ENCODE measurements at places on chromosomes 12 and 14.

DNA sequence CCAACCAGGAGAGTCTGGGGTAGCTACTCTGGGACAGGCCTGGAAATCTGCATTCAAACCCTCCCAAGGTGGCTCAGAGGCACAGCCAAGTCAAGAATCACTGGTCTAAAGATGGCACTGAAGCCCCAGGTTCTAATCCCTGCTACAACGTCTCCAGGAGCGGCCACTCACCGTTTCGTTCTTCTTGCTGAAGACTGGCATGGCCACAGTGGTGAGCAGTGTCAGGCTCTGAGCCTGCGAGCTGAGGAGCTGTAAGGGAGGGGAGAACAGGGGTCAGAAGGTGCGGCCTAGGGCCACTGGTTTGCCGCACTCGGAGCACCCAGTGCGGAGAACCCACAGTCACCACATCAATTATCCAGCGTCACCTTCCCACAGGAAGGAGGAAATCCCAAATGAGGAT, 38.8 kb downstream of the CACNA2D4 start:
- DNase-seq, result no peak

DNA sequence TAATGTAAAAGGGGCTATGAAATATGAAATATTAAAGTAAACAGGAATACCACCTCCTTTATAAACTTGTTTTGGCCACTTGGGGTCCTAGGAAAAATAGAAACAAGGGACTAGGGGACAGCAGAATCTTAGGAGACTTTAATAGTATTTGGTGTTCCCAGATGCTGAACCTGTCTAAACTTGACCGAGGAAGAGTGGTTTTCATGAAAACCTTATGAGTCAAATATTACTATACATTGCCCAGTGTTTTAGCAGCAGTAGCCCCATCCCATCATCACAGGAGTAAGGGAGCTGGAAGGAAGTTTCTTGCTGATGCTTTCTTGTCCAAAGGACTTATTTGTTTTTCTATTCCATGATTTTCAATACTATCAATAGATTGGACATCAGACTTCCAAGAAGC, 177.5 kb upstream of the CAND1 start:
- no peak for DNase-seq

- DNase-seq, result no peak
Observed at GRCh38 chr12:94046626-94047410, 101.6 kb upstream of the PLXNC1 start.

GRCh38 chr12:93571925-93572711, at the start of gene SOCS2:
Gene SOCS2, plus strand, starts transcription at chr12:93572675. Its CDS starts 223 bp downstream, at chr12:93572898.
- peak; percentile 29 for DNase-seq

DNA sequence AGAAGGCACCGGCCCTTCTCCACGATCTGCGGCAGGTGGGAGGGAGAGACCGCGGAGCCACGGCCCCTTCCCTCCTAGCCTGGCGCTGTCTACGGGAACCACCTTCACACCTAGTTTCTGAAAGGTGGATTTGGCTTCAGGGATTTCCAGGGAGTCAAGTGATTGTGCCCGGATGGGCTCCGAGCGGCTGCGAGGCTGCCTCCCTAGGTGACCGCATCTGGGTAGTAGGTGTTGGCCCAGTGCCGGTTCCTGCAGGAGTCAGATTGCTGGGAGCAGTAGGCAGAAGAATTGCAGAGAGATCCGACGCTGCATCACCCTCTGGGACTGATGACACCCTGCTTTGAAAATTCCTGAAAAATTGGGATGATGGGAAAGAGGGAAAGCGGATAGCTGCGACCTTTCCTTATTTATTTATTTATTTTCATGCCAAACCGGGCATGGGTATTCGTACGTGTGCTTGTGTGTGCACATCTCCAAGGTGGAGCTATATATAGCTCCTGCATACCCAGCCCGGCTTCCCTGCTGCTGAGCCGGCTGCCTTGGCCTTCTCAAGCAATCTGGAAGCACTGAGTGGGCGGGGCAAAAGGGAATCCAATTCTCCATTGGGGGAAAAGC, 1.1 kb downstream of the CNTN1 start:
- peak; percentile 3 for DNase-seq

DNA sequence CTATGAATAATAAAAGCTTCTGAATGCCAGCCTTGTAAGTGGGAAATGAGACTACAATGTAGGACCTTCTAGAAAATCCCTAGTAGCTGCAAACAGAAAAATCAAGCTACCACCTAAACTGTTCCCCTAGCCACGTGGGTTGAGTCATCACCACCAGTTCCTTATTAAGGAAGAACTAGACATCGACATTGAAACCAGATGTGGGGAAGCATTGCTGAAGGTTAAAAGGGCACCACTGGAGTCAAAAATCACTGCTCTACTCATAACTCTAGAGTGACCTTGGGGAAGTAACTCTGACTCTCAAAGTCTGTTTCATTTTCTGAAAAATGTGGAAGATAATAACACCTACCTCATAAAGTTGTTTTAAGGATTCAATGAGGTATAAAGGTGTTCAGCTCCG, 9.4 kb upstream of the CNIH1 start:
- no peak for DNase-seq

DNA sequence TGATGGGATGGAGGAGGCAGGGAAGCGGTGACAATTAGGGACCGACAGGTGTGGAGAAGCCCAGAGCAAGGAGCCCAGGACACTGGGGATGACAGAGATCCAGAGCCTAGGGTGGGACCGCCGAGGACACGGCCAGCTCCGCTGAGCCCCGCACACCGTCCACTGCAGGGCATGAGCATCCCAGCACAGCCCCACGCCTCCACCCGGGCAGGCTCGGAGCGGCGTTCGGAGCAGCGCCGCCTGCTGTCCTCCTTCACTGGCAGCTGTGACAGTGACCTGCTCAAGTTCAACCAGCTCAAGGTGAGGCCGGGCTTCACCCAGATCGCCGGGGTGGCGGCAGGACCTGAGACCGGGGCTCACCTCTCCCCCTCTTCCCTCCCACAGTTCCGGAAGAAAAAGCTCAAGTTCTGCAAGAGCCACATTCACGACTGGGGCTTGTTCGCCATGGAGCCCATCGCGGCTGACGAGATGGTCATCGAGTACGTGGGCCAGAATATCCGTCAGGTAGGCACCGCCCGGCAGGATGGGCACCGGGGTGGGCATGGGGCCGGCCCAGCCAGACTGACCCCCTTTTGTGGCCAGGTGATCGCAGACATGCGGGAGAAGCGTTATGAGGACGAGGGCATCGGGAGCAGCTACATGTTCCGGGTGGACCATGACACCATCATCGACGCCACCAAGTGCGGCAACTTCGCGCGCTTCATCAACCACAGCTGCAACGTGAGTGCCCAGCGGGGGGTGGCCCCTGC, 23.7 kb downstream of the SETD1B start:
- DNase-seq, result no peak

GRCh38 chr14:90442388-90442787, 45.6 kb downstream of the CALM1 start:
- no peak for DNase-seq

DNA sequence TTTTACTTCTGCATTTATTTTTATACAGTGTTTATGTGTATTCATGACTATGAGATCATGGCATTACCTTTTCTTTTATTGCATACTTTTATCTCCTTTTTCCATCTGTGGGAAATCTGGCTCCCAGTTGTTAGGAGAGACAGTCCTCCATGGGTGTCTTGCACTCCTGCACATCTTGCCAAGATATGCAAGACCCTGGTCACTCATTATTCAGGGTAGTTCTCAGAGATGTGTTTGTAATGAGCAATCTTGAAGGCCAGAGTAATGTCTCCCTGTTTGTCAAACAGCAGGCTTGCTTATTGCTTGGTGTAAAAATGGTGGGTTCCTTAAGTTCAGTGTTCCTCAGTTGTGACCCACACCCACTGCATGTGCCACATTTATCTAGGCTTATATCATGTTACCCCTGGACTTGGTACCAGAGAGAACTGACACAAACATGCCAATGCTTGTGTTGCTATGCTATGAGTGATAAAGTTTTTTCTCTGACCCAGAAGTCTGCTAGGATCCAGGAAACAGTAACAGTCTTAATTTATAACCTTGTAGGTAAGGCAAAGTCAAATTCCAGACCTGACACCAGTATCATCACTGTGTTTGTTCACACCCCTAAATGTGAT, 36.8 kb downstream of the PPHLN1 start:
- DNase-seq, result no peak

DNA sequence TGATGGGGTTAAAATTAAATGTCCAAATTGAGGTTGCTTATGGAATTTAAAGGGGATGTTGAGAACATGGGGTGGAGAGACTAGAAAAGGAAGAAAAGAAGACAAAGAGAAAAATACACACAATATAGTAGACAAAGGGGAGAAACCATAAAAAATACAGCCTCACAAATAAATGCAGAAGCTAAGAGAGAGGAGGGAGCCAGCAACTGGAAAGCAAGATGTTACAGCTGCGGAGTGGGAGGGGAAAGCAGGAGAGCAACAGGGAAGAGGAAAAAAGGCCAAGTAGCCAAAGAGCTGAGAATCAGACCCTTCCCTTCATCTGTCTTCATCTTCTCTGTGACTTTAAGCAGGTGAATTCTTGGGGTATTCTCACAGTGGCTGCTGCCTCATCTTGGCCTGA, 39.7 kb upstream of the SMUG1 start:
- no peak for DNase-seq

DNA sequence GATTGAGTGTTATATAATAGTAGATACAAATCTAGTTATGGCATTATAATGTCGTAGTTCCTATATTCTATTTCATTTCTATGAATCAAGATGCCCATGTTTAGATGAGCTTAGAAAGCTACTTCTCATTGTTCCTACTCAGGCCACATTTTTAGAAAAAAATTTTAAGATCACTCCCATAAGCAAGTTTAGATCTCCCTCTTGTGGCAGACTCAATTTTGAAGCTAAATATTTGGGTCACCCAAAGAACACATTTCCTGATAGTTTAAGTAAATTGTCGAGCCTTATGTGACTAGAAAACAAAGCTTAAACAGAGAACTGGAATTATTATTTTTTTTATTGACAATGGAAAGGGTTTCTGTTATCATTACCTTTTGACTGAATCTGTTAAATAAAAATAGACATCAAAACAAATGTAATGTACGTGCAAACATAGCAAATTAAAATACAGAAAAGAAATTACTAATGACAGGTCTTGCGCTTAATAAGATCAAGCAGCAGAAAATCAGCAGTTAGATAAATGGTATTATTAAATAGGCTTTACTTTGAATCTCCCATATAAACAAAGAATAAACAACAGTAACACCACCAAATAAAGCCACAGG, 180.2 kb downstream of the ACSS3 start:
- peak; percentile 4 for DNase-seq

DNA sequence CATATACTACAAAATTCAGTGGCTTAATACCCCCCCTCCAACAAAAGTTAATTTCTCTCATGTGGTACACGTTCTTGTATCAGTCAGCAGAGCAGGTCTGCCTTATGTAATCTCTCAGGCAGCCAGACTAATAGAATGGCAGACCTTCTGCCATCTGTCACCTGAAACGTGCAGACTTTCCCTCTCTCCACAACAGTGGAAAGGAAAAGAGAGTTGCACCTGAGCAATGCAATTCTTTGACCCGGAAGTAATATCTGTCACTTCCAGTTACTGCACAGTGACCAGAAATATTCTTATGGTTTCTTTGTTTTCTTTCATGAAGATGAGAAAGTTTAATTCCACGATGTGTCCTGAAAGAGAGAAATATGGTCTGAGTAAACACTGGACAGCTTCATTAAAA, 14.4 kb downstream of the KERA start:
- DNase-seq, result no peak

GRCh38 chr12:13595536-13596443, 385.6 kb downstream of the GRIN2B start:
- no peak for DNase-seq

DNA sequence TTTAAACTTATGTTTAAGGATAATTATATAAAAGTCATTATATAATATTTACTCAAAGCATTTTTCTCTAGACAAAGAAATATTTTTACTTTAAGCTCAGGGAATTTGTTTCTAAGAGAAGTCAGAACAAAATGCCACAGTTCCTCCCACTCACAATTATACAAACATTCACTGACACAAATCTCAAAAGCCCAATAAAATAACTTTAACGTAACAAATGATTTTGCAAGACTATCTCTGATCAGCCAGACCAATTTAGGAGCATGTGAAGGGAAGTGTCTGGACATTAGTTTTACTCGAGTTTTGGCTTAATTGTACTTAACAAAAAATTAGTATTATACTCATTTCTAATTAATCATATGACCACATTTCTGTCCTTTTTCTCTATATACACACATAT, 41.2 kb downstream of the COCH start:
- DNase-seq, result no peak

DNA sequence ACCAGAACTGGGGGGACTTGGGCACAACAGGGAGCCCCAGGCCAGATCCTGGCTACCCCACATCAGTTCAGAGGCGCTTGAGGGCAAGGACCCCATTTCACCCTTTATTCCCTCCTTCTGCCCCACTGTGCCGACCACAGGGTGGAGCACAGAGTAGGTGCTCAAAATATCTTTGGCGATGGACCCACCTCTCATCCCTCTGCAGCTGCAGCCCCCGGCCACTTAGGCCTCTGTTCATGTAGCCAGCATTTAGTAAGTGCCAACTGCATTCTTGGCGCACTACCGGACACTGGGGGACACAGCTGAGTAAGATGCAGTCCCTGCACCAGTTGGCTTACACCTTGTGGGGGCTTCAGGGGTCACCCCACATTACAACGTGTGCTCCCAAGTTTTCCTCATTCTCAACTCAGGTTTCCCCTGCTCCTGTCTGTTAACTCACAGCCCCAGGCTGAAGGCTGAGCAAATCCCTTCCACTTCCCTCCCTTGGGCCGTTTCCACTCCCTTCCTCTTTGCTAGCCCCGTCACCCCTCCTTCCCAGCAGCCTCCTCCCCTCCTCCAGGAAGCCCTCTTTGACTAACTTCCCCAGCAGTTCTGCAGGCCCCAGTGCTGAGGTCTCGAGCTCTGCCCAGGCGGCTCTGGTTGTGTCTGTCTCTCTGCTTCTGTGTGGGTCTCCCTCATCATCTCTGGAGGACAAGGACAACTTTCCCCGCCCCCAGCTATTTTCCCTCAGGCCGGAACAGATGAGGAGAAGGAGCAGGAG, 26.5 kb downstream of the KRT80 start:
- DNase-seq, result no peak

GRCh38 chr14:79466938-79467527, 744.3 kb downstream of the DIO2 start:
- DNase-seq, result no peak

DNA sequence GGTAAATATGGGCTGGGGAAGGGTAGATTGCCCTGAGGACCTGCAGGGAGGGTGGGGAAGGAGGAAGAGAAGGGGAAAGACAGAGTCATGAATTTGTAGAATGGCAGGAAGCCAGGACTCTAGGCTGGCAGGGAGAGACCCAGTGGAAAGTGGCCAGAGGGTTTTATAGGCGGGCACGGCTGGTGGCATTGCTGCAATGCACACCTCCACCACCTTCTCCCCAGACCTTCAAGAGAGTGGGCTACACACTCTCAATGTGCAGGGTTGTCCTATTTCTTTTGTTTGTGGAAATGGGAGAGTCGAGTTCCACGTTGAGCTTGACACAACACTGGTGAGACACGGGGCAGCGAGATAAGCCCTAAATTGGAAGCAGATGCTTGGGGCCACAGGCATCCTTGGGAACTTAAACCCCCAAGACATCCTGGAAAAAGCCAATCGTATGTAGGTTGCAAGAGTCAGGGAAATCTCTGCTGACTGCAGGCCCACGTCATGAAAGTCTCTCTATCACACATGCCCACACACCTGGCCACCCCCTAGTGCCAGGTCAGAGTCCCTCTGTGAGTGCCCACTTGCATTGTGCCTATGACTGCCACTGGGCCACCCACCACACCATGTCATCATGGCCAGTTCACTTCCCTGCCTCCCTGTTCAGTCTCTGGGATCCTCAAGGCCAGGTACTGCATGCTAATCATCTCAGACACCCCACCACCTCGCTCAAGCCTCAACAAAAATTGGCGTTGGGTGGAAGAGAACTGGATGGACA, 38.0 kb upstream of the BDKRB2 start:
- DNase-seq, result no peak
